Activated gamma-delta T cell treated with anti-CD3 and anti-CD28 coated beads, Interleukin-2, amount 50 U/mL, for 16 hours (primary cell): ENCODE measurements at places on chromosomes 4 and X.

GRCh38 chr4:137312257-137312656 is 220.0 kb downstream of the PCDH18 start:
- no peak for DNase-seq

- DNase-seq: no peak
Observed at GRCh38 chr4:40954088-40954668, 204.4 kb downstream of the NSUN7 start.

- DNase-seq: no peak
Observed at GRCh38 chr4:109275066-109275745, 27.3 kb downstream of the COL25A1 start.

DNA sequence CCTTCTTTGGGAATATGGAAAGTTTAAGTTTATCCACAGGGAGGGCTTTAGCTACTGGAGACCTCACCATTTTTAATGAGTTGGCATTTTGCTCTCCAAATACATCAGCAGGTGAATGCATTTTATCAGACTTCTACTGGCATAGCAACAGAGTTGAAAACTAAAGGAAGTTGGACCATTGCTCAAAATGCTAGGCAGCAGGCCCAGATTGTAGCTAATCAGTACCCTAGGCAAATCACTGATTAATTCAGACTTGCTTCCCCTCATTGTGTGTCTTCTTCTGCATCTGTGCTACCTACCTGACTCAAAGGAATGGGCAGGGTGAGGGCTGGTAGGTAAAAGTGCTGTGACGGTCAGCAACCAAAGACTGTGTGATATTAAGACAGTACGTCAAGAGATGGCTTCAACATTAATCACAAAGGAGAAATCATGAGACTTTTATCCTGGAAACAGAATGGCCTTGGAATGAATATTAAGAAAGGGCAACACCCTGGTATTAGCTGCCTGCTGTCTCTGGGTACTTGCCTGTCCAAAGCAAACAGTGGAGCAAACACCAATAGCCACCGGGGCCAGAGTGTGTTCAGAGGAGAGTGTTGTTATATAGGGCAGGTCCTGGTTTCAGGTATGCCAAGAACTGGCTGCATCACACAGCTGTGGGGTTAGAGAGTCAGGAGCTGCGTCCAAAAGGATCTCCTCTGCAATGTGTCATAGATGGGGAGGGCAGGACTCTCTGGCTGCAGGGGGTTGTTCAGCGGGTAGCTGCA is 17.1 kb upstream of the SMIM20 start:
- DNase-seq: no peak

DNA sequence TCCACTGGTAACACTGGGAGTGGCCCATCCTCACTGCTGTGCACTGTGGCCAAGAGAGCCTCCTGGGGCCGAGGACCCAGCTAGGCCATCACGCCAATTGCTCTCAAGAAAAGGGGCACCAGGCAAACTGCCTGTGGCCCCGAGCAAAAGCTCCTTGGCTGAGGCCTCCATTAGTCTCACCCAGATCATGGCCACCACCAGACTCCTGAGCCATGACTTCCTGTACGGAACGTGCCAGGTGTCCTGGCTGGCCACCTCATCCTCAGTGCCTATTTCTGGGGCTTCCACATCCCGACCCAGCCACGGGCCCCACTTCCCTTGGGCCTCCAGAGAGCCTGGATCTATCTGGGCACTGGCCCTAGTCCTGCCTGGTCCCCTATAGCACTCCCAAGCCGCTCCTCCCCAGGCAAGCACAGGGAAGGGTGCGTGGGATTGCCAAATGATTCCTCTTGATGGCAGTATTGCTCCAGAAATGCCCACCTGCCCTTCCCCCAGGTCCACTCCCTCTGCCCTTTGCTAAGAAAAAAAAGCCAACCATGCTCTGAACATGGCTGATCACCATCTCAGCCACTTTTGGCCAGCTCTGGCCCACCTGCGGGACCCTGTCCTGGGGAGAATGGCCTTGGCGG is 212.6 kb upstream of the AGTR2 start:
- no peak for DNase-seq

DNA sequence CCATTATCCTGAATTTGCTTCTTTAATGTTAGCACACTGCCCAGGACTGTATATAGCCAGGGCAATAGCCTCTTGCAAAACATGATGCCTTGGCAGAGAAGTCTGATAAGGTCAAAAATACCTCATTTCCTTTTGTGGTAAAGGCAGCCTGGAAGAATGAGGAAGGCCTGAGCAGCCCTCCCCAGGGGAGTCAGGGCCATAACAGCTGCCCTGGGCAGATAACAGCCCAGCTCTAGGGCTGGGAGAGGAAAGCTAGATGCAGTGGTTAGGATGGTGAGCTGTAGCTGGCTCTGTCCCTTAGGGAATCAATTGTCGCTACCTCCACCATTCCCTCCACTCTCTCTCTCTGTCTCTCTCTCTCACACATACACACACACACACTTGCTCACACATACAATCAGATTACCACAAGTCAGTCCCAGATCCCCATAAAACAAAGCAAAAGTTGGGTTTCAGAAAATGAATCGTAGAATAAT is 29.2 kb downstream of the EFHC2 start:
- no peak for DNase-seq

GRCh38 chrX:17644001-17644400 is 93.3 kb upstream of the SCML1 start:
- DNase-seq: no peak

GRCh38 chrX:137025930-137026329 is 7.9 kb downstream of the GPR101 start:
- no peak for DNase-seq

DNA sequence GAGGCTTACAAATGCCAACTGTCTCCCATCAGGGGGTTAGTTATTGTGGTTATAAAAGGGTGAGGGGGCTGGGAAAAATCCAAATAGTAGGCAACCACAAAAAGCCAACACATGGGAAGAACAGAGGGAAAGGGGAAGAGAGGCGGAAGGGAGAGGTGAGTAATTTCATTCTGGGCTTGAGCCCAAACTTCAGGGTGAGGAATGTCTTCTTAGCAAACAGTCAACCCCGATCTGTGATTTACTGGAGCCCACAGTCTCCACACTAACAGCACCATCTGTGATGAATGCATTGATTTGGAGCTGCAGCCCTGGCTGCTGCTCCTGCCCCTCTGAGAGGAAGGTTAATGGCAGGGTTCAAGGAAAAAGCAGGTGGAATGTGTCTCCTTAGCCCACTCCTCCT is 162.2 kb upstream of the GPR101 start:
- no peak for DNase-seq

DNA sequence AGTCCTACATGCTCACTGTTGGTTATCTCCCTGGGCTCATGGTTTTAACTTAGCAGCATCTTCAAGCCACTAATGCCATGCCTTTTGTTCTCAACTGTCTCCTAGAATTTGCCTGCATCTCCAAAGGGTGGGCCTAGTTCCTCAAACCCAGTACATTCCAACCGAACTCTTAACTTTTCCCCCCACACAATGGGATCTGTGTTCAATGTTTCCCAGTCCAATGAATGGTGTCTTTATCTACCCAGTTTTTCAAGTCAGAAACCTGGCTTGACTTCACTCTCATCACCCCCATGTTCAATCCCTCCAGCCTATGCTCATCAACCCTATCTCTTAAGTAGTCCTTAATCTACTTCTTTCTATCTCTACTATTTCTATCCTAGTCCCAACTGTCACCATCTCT is 12.9 kb downstream of the CD40LG start:
- no peak for DNase-seq

DNA sequence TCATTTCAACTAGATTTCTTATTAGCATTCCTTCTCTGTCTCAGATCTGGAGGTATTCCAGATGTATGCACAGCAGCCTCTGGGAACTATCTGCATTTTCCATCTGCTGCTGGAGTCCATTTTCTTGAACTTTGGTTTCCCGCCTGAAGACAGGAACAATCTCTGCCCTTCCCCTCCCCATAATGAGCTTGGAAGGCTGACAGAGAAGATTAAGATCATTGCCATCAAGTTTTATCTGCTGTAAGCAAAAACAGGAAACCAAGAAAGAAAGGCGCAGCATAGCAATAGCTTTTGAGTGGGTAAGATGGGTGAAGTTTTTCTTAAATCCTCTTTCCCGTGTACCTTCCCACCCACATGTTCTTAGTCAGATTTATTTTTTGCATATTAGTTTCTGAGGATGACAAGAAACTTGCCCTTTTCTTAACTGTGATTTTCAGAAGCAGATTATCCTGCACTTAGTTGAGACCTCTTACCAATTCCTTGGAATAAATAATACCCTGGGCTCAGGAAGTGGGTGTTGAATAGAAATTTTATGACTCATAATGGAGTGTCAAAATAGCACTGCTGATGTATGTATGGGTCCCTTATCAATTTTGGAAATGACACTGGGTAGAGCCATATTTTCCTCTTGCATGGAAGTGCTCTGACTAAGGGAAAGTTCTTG is 78.3 kb downstream of the CT47B1 start:
- no peak for DNase-seq

- no peak for DNase-seq
Observed at GRCh38 chr4:7988437-7988836, 48.8 kb upstream of the AFAP1 start.

DNA sequence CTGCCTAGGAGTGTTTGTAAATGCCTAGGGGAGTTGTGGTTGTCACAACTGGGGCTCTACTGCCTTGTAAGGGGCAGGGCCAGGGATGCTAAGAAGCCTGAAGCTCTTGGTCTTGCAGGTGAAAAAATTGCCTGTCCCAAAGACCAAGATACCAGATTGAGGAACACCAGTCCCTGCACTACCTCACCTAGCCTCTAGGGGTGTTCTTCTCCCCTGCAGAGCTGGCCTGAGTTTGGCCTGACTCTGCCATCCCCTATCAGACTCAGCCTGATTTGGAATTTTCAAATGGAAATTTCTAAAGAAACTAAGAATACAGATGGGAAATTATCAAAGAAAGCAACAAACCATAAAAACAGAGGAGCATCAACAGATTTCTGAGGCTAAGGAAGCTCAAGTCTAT is 90.4 kb downstream of the ZC4H2 start:
- DNase-seq: no peak

- no peak for DNase-seq
Observed at GRCh38 chrX:53262918-53263394, 18.4 kb downstream of the IQSEC2 start.

DNA sequence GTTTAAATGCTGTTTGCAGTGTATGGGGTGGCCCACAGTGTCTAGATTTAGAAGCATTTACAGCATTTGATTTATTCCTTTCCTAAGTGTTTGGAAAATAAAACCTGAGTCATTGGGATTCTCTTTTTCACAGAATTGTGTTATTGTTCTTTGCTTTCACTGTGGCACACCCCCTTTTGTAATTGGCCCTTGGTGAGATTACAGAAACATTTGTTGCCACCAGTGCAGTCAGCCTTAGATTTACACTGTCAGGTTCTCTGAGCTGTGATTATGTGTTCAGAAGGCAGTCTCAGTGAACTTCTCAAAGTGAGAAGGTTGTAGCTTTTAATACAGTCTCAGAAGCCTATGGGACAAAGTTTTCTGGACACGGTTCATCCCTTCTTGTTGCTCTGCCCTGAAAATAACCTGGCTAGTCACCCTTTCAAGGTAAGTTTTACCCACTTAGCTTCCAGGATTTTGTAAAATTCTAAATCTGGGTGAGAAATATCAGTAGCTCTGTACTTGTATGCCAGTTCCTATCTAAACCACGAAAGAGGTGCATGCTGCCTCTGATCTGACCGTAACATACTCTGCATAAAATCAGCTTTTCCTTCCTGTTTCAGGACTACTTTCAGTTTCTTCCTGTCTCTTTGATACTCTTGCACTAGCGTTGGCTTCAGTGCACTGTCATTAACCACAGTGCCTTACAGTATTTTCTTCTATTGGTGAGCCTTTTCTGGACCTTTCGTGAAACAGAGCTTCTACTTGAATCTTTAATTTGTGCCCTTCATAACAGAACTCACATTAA is 12.6 kb downstream of the RUFY3 start:
- peak; percentile 23 for DNase-seq

GRCh38 chr4:176238157-176238610 is 30.8 kb downstream of the ASB5 start:
- DNase-seq: no peak

DNA sequence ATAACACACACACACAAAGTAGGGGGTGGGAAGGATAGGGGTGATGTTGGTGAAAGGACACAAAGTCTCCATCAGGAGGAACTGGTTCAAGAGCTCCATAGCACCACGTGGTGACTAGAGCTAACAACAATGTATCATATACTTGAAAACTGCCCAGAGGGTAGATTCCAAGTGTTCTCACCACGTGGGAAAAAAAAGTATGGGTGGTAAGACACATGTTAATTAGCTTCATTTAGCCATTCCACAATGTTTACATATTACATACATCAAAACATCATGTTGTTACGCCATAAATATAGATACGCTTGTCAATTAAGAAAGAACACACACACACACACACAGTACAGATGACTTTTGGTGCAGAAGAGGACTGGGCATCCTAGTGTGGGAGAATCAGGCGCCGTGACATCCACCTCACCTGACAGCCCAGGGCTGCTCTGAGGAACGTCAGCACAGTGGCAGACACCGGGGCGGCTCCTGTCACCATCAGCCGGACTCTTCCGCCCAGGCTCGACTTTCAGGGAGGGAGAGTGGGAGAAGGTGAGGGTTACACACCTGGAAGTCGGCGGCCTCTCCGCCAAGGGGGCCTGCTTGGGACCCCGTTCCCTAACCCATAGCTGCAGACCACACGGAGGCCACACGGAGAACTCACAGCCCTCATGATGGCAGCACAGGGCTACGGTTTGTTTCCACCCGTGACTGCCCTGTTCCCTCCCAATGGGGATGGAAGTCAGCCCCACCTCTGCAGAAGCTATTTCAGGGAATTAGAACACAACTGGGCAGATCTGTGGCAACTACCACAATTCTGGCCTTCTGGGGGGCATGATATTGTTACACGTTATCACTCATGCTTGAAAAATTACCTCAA is 31.8 kb upstream of the CENPU start:
- no peak for DNase-seq

GRCh38 chr4:52251864-52252263 is 200.8 kb downstream of the SPATA18 start:
- DNase-seq: no peak
